ENCODE measurements at places on chromosomes 6 and 20.

- no peak for DNase-seq
Observed at GRCh38 chr20:43442282-43442880, 15.3 kb upstream of the SRSF6 start.

GRCh38 chr20:51023617-51024155 lies 779 bp upstream of the KCNG1 start:
- no peak for DNase-seq

DNA sequence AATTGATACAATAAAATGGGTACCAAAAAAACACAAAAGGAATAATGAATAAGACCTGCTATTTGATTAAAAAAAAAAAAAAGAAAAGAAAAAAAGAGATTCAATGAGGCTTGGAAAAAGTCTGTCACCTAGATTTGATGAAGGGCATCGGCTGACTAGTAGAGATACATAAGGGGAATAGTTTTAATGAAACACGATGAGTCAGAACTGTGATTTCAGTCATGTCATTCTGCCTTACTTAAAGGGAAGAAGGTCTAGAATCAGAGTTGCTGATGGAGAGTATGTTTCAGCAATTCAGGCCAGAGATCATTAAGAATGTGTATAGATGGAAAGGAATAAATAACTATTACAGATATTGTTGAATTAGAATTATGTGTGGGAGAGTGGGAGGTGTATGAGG lies 565.9 kb upstream of the RNF217 start:
- no peak for DNase-seq

DNA sequence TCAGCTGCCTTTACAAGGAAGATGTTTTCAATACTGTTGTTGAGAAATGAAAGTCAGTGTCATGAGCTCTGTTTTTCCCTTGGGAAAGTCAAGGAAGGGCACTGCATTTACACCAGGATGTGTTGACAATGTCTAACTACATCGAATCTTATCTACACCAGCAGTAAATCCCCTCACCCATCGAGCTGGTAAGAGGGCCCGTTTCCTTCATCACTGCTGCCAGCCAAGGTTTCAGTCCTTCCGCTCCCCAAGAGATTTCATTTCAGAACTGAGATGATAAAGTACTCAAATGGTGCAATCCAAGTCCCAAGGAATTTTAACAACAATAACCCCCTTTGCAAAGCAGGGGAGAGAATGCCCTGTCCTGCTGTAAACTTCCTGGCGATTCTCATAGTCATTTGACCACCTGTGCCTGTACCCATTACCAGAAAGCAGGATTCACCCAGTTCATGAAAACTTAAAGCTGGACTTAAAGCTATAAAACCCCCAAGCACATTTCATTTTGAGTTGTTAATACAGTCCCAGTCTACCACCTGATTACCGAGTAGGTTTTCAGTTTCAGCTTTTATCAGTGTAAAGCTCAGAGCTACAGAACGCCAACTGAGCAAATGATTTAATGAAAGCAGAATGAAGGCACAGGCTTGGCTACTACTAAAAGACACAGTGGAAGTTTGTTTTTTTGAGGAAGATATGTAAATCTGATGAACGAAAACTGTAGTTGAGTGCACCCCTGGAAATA lies 122.5 kb upstream of the TAB2 start:
- no peak for DNase-seq

GRCh38 chr6:19925533-19925932 lies 88.4 kb downstream of the ID4 start:
- DNase-seq = no peak

DNA sequence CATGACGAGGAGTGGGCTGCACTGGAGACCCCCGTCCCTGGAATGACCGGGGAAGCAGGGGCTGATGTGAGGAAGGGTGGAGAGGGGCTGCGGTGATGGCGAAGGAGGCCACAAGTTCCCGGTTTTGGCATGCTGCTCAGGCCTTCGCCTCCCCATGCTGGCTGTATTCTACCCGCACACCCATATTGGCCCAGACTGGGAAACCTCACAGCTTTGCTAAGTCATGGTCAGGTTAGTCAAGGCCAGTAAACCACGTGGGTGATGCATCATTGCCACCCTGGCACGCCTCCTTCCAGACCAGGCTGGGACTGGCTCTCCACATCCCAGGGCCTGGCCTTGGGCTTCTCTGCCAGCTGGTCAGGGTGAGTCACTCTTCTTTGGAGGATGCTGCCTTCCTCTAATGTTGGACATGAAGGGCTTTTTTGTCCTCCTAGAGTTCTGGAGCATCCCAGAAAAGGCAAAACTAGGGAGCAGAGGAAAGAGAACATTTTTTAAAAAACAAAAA lies 53.8 kb downstream of the PCNA start:
- DNase-seq = no peak

DNA sequence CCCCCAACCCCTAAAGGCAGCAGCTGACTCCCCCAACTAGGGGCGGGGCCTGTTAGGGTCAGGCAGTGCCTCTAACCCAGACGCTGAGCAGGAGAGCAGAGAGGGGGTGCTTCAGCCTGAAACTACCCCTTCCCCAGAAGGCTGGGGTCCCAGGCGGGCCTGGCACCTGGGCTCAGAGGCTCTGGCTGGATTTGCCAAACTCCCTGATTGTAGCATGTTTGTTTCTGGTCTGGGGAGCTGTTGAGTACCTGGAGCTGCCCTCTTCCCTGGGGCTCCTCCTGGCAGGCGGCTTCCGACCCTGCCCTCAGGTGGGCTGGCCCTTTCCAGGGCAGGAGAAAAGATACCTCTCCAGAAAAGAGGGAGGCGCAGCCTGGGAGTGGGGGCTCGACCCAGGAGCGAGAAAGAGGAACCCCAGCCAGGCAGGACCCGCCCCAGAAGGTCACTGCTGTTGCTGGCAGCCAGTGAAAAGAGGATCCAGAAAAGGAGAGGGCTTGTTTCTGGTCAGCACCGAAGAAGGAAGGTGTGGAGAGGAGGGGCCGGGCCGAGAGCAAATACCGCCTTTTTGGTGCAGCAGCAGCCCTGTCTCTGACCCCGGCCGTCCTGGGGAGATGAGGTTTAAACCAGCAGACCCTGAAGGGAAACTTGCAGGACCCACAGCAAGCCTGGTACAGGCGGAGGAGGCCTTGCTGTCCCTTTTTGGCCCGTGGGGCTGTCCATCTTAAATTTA lies 810 bp upstream of the ABHD16B start:
- no peak for DNase-seq

DNA sequence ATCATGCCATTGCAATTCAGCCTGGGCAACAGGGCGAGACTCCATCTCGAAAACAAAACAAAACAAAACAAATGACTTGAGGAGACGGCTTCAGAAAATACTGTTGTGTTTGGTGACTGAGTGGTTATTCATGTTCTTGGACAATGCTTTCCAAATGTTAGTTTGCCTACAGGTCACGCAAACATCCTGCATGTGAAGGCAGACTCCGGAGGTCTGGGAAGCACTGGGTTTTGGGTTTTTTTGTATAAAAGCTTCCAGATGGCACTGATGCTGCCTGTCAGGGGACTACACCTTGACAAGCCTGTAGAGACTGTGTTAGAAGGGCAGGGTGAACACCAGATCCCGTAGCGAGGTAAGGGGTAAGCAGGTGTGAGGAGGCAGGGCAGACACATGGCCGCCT lies 81.7 kb downstream of the THBS2 start:
- DNase-seq = no peak

GRCh38 chr6:47992809-47993208 lies 118.2 kb downstream of the PTCHD4 start:
- no peak for DNase-seq

- no peak for DNase-seq
Observed at GRCh38 chr6:138931660-138932059, 56.4 kb downstream of the REPS1 start.

DNA sequence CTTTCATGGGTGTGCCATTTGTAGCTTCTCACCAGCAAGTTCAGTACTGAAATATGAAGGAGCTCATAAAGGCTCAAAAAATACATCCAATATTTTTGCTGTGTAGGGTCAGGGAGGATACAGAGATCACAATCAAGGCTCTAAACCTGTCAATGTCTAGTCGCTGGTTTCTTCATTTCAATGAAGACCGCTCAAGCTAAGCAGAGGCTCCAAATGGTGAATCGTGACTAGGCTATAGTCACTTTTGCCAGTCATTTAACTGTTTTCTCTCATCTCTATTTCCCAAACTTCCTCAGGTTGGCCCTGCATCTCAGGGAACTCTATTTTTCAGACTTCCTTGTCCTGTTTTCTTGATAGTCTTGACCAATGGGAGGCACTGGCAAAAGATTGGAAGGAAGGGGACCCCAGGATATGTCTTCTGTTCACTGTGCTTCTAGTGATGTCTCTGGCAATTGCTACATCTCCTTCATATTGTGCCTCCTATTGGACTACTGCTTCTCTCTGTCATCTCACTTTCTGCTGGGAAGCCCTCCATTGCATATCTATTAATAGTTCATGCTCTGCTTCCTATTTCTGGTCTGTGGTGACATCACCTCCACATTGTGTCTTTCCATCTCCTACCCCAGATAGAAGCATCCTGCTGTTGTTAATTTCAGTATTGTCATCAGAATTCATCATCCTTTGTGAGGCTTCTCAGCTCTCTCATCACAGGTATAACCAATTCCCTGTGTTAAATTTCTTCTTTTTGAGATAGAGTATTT lies 87.7 kb upstream of the FAM184A start:
- DNase-seq = no peak

DNA sequence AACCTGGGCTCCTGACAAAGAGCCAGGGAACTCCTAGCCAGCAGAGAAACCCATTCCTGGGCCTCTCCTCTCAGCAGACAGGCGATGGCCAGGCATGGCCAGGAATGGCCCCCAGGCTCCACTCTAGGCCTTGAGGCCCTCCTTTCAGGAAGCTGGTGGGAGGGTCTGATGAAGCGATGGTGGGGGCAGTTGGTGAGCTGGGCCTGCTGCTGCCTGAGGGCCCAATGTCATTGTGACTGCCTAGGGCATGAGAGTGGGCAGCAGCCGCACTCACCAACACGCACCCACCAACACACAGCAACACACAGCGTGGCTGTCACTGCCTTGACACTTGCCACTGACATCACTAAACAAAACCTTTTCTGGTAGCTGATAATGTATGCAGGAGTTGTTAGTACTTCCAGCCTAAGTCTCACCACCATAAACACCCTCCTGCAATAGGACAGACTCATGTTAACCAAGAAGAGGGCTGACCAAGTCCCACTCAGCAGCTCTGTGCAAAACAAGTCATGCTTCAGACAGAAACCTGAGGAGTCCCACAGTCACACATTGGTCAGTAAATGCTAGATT lies 69.3 kb downstream of the ABHD12 start:
- DNase-seq = no peak

DNA sequence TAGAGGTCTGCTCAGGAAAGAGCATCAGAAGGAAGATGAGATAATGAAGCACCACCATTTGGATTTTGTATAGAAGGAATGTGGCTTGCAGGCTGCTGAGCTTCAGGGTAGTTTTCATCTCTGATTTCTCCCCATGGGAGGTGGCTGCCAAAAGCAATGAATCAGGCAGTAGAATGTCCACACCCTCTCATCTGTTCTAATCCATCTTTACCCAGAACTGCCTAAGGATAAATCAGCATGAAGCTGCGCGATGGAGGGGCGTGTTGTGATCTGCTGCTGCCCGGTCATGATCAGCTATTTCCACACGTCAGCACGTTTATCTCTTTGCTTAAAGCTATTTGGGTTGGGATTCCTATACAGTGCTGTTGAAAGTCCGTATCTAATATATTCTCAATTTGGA lies 295.4 kb downstream of the FOXA2 start:
- no peak for DNase-seq

GRCh38 chr20:25310268-25310920 lies 62.5 kb downstream of the PYGB start:
- DNase-seq = peak; percentile 67

DNA sequence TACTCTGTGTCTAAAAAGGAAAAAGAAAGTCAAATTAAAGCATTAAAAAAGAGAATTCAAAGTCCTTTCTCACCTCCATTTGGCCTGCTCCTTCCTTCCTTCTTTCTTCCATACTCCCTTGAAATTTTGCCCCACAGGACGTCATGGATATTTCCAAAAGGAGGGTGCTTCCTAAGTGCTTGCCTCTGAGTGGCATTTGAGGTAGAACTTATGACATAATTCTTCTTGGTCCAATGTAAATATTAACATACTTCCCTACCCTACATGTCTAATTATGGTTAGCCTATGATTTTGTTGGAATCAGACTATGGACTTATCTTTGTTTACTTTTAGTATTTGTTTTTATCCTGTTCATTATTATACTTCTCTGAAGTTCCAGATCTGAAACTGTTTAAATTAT lies 132.3 kb downstream of the PFDN4 start:
- DNase-seq = no peak

DNA sequence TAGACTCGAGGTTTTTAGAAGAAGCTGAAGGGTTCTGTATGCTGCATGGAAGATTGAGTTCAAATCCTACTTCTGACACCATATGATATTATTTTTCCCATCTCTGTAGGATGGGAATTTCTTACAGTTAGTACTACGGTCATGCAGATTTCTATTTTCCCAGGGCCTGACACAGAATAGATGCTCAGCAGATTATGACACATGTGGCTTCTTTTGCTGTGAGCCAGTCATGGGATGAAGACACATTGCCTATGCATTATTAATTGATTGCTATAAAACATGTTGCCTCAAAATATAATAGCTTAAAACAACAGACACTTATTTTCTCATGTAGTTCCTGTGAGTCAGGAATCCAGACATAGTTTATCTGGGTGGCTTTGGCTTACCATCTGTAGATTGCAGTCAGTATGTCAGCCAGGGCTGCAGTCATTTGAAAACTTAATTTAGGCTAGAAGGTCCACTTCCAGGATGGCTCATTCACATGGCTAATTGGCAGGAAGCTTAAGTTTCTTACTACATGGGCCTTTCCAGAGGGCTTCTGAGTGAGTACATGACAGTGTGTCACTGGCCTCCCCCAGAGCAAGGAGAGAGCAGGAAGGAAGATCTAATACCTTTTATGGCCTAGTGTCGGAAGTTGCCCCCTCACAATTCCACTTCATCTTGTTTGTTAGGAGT lies 29.5 kb downstream of the TOP1 start:
- no peak for DNase-seq

- no peak for DNase-seq
Observed at GRCh38 chr6:129709196-129709768, 695 bp downstream of the ARHGAP18 start.

- no peak for DNase-seq
Observed at GRCh38 chr6:36320475-36320874, 16.2 kb downstream of the BNIP5 start.

DNA sequence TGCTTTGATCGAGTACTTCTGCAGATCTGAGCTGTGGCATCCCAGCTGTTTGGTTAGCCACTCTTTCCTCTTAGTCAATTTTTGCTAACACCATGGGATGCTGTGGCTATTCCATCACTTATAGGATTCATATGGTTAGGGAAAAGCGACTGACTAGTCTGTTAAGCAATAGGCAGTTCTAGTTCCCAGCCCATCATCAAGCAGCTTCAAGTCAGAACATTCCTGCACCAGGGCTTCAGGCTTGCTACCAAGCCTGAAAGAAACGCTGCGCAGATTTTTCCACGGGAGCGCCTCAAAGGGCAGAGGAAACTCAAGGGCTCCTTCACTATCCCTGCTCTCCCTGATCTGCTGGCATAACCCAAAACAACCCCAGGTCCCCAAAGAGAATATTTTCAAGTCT lies 159.8 kb upstream of the SUPT3H start:
- DNase-seq = no peak

- no peak for DNase-seq
Observed at GRCh38 chr6:92559611-92560010, 859.7 kb downstream of the EPHA7 start.

Data from putamen (tissue), 1 donor.